ENCODE measurements at places on chromosomes 1 and 21.

DNA sequence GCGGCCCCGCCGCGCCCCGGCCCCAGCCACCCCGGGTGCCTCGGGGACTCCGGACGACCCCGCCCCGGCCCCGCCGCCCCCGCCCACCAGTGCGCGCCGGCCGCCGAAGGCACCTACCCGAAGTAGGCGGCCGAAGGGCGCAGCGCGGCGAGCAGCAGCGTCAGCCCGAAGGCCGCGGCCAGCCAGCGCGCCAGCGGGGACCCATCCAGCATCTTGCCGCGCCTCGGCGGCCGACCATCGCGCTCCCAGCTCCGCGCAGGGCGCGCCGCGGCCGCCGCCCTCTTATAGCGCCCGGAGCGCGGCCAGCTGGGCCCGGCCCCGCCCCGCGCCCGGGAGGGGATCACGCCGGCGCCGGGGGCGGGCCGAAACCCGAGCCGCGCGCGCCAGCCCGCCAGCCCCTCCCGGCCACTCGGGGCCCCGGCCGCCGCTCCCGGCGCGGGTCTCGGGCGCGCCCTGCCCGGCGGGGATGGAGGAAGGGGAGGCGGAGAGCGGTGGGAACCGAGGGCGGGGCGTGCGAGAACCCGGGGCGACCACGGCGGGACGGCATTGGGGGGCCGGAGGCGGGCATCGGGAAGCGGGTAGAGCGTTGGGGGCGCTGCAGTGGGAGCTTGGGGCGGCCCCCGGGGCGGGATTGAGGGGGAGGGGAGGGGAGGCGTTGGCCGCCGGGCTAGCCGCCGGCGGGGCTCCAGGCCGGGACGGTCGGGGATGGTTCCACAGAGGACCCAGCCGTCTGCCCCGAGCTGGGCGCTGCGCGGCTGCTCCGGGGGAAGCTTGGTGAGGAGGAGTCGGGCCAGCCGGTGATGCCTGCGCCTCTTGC lies at the start of gene WNT9A:
Gene WNT9A, minus strand, starts transcription at position 257 of the 817 bp plus-strand sequence. Its CDS starts 45 bp downstream, at position 212.
- peak; percentile 77 for DNase-seq

GRCh38 chr1:54883349-54884102 lies 3.5 kb downstream of the DHCR24 start:
- DNase-seq = no peak

DNA sequence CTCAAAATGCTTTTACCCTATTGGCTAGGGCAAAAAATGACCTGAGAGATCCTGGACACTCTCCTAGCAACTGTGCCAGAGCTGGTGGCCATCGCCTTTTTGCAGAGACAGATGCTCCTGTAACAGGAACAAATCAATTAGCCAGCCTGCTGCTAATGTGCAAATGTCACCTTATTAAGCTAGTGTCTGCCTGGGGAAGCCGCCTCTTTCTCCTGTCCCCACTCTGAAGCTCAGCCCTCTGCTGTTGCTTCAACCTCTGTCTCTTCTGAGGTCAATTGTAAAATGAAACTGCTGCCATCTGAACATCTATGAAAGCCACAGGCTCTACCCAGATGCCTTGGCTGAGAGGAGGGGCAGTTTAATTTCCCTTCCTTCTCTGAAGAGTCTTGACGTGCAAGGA lies 85.5 kb upstream of the CACNA1E start:
- DNase-seq = peak; percentile 33

DNA sequence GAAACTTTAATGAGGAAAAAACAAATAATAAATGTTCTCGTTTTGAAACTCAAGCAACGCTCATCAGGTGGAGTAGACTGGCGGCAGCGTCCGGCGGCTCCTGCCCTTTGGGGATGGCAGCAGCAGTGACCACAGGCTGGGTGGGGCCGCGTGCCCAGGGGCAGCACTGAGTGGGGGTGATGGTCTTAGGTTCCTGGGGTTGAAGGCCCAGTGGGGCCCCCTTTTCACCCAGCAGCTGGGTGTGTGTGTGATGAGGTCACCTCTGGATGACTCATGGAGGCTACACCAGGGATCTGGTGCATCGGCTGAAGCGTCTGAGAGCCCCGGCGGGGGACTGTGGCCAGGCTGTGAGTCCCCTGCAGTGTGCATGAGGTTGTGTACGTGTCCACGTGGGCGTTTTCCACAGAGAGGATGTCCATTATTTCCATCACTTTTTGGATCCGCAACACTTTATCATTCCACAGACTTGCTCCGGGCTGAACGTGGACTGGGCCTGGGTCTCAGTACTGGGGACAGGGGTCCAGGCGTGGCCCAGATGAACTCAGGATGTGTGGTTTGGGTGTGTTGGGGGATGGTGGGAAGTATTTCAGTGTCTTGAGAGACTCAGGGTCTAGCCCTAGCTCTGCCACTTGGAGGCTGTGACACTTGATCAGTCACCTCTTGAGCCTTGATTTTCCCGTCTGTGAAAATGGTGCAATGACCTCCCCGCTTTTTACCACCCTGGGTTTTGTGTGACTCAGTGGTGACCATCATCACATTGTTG lies 25.6 kb downstream of the LDLRAP1 start:
- DNase-seq = peak; percentile 47

- no peak for DNase-seq
These were observed 2.4 kb downstream of the SLC27A3 start for GRCh38 chr1:153777648-153778047.

DNA sequence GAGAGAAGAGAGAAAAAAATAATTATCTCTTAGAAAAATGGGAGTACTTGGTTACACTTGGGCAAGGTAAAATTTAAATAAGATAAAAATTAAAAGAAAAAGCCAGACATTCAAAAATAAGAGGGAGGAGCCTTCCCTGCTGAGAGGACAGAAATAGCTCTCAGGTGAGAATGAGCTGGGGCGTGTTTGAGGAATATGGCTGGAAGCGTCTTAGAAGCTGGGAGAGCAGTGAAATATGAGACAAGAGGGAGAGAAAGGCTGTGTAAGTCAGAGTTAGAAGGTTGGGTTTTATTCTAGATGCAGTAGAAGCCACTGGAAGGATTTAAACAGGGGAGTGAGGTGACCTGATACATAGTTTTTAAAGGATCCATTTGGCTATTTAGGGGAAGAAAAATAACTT lies 154.2 kb upstream of the L1TD1 start:
- DNase-seq = no peak

- peak; percentile 65 for DNase-seq
These were observed 61.2 kb downstream of the NRIP1 start for GRCh38 chr21:15003463-15004135.

Measured in glutamatergic neuron (in vitro differentiated cells).